ENCODE measurements at places on chromosomes 6 and 20.

- peak; percentile 54 for DNase-seq
Observed at GRCh38 chr6:146785001-146785585, 186.3 kb downstream of the ADGB start.

GRCh38 chr20:49319208-49319809 lies 41.5 kb upstream of the ZNFX1 start:
- no peak for DNase-seq

GRCh38 chr6:102677225-102677624 lies 1283.7 kb downstream of the GRIK2 start:
- DNase-seq, result no peak

GRCh38 chr20:11529047-11529446 lies 388.6 kb upstream of the BTBD3 start:
- DNase-seq, result no peak

DNA sequence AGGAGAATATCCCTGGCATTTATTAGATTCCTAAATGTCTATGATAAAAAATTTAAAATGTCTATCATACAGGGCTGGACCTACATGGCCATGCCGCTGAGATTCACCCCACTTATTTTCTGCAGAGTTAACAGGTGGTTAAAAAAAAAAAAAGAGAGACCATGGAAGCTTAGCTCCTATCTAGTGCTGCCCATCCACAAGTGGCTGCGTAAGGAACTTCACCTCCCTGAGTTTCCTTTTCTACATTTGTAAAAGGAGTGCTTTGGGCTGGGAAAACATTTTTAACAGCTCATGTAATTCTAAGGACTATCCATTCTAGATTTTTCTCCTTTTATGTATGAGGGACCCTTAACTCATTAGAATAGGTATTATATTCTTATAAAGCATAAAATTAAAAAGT lies 534.1 kb downstream of the MMUT start:
- DNase-seq, result peak; percentile 4

GRCh38 chr6:44076356-44077213 lies 50.7 kb downstream of the MRPL14 start:
- no peak for DNase-seq

GRCh38 chr6:79391480-79391879 lies 145.8 kb downstream of the LCA5 start:
- peak; percentile 71 for DNase-seq

DNA sequence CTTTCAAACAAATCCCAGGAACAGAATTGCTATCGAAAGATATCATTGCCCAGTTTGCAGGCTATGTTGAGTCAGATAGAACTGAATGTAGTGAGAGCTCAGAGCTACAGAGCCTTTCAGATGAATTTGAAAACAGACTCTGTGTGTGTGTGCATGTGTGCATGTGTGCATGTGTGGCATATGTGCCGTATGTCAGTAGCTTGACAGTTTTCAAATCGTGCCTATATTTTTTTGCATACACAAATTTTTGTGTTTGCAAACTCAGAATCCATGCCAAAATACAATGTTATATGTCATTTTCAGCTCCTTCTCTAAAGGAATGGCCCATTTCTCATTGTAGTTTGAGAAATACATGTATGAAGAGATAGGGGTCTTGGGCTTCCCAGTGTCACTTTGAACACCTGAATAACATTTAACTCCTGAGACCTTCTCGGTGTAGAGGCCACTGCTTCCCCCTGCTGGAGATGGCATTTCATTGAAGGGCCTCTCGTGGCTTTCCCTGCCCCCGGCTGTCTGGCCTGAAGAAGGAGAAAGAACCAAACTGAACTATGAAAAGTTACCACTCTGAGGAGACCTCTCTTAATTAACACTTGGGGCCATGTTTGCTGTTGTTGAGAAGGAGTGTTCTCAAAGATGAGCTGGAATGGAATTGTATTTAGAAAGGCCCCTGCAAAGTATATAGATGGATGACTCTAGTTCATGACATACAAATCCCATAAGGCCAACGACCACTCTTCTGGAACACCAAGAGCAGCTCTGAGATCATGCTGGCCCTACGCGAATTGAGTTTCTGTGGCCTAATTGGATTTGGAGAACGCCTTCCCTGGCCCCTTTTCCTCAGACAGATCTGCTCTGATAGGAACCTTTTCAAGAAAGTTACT lies 58.7 kb downstream of the VAPB start:
- peak; percentile 55 for DNase-seq

DNA sequence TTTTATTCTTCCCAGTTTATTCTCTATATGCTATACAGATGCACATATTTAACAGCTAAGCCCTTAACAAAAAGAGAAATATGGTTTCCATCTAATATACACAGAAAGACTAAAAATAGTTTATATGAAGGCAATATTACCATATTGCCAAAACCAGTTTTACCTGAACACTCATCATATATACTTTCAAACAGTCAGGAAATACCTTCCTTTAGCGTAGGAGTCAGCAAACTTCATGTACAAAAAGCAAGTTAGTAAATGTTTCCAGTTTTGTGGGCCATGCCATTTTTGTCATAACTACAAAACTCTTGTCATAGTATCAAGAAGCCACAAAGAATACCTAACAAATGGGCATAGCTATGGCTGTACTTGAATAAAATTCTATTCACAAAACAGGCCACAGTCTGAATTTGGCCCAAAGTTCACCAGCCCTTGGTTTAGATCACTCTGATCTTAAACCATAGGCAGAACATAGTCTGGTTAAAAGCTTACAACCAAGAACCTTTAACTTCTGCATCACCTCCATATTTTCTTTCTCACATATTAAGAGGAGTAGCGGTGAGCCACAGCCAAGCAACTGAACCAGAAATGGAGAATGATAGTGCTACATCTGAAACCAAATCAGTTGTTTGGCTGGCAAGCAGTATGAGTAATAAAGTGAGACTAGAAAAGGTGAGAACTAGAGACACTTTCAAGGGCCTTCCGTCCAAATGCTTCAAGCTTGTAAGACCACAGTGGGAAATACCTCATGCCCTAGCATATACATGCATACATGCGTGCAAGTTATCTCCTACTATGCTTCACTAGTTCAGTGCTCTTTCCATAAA lies 116.6 kb downstream of the PTPRK start:
- no peak for DNase-seq

DNA sequence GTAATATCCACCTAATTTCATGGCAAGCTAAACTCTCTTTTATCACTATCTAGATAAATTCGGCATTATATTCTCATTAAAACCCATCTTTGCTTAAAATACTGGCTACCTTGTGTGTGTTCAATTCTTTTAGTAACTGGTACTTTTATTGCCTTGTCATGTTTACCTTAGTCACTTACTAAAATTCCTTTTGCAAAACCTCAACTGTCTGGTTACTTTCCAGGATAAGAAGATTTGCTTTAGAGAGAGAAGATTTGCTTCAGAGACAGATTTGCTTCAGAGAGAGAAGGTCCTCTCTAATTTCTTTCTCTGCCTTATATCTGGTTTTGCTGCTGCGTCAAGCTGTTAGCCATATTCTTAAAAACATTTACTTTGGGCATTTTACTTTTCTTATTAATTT lies 151.5 kb upstream of the MLIP start:
- DNase-seq, result no peak

DNA sequence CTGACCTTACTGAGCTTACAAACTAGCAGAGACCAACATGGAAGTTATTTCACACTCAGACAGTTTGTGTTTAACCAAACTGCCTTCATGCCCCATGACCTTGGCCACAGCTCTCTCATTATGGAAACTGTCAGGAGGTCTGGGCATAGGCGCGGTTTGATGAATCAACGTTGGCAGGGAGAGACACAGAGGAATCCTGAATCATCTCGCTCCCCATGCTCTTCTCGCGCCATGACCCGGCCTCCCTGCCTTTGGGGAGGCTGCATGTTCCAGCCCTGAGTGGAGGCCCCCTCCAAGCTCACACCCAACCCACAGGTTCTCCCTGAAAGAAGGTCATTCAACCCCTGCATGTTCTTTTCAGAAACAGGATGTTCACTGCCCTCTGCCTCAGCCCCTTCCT lies 15.9 kb upstream of the GDAP1L1 start:
- DNase-seq, result peak; percentile 51

DNA sequence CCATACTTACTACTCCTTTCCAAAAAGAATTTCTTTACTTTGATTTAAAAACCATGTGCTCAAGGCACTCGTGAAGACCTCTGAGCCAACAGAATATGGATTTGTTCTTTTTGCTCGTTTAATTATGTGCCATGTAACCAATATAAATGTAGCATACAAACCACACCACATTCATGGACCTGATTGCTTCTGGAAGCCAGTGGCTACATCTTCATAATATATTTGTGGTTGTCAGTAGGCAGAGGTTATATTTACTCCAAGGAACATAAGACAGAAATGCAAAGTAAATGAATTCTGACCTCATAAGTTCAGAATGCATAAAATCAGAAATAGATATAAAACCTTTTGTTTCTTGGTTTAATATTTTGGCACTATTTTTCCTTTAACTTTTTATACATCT lies 373.0 kb downstream of the HDGFL1 start:
- no peak for DNase-seq

GRCh38 chr6:117585647-117586046 lies 16.7 kb downstream of the GOPC start:
- no peak for DNase-seq

- DNase-seq, result no peak
Observed at GRCh38 chr20:58716476-58717277, 24.1 kb downstream of the NPEPL1 start.

DNA sequence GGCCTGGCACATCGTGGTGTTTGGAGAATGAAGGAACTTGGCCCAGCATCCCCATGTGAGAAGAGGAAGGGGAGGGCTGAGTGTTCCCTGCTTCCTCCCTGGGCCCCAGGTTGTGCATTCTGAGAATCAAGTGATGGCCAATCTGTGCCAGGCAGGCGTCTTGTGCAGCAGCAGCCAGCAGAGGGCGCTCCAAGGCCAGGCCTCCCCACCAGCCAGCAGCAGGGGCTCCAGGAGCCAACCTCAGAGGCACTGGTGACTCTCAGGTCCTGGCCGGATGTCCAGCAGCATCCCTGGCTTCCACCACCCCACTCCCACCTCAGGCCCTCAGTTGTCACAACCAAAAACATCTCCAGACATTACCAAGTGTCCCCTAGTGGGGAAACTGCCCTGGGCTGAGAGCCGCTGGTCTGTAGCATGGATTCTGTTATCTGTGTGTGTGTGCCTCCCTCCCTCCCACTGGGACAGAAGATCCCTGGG lies 192.0 kb downstream of the PREX1 start:
- DNase-seq, result peak; percentile 45

- no peak for DNase-seq
Observed at GRCh38 chr6:112416866-112417265, 69.7 kb downstream of the RFPL4B start.

GRCh38 chr6:122654012-122654411 lies 43.8 kb downstream of the PKIB start:
- no peak for DNase-seq

- DNase-seq, result no peak
Observed at GRCh38 chr20:47127546-47127945, 229.0 kb downstream of the ZMYND8 start.

Measured in LHCN-M2 (cell line).